Hematopoietic multipotent progenitor cell (in vitro differentiated cells): ENCODE measurements at places on chromosomes 16 and 17.

- no peak for DNase-seq
Observed at GRCh38 chr16:30622455-30623032, 12.4 kb upstream of the ZNF689 start.

DNA sequence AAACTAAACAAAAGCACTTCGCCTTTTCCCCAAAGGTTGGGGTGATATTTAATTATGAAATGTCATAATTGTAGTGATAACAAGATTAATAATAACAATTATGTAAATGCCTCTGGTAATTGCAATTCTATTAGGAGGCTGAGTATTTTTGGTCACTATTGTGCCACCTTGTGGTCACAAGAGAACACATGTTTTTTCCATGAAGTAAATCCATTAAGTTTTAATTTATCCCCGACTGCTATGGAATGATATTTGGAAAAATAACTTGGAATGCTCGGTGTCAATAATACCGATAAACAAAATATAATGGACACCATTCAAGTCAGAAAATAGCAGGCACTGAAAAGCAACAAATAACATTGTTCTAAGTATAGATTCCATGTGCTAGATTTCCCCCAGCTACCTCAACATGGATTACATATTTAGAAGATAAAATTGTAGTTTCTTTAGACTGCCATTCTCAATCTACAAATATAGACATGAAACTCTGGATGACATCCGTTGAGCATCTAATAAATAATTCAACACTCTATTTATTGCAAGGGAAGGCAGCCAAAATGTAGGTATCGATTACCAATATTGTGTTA is 25.0 kb upstream of the KCNJ2 start:
- DNase-seq = no peak

GRCh38 chr16:19700319-19700781 is 17.7 kb downstream of the KNOP1 start:
- no peak for DNase-seq

DNA sequence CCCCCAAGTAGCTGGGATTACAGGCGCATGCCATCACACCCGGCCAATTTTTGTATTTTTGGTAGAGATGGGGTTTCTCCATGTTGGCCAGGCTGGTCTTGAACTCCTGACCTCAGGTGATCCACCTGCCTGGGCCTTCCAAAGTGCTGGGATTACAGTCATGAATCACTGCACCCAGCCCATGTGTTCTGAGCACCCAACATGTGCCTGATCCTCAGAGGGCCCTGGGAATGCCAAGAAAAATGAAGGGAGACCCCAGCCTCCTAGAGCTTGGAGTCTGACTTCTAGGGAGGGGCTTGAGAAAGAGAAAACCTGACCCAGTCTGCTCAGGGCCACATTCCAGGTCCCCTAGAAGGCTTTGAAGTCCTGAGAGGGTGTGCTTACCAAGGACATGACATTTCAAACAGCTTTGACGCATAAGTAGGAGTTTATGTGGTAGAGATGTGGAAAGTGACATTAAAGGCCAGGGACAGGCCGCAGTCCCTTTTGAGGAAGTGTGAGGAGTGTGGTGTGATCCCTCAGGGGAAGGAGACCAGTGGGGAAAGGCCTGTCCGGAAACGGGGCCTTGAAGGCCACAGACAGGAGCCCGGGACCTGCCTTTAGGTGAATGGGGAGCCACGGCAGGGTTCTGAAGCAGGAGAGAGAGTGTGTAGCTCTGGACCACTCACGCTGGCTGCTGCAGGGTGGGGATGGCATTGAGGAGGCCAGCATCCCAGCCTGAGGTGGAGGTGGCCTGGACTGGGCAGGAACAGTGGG is 1.1 kb upstream of the CCL22 start:
- DNase-seq = no peak

GRCh38 chr17:32156656-32157055 is 14.4 kb downstream of the RHOT1 start:
- no peak for DNase-seq

GRCh38 chr17:76083536-76084182 is 4.7 kb downstream of the ZACN start:
- no peak for DNase-seq

- DNase-seq = no peak
Observed at GRCh38 chr17:49249292-49249794, 18.8 kb upstream of the PHOSPHO1 start.
